ENCODE measurements at places on chromosomes 4 and X.

DNA sequence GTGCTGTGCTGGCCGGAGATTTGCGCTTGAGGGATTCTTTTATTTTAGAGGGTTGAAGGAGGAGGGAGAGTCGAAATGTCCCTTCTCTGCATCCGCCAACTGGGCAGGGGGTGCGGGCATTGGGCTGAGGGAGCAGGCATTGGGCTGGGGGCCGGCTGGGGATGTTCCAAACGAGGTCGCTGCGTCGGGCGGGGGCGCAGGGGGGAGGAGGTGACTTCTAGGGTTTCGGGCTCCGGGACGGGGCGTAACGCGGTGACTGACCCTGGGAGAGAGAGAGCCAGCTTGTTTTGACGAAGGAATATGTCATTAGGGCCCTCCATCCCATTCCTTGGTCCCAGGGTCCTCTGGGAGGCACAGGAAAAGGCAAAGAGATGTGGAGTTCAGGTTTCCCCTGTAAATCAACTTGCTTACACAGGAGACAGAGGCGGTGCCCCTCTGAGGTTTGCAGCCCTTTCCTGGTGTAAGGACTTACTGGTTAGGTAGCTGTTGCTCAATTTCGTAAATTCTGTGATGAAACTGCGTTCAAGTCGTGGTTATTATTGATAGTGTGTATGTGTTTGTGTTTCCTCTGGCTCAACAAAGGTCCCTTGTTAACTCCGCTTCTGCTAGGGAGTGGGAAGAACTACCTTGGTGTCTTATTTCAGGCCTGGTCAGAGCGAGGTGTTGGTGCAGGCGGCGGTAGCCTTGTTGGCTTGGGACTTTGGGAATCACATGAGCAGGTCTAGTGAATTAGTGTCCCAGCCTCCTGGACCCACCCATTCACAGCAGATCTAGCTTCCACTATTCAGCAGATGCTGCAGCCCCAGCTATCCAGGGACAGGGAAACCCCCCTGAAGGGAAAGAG, 716 bp downstream of the FHIP1A start:
- DNase-seq, result no peak

DNA sequence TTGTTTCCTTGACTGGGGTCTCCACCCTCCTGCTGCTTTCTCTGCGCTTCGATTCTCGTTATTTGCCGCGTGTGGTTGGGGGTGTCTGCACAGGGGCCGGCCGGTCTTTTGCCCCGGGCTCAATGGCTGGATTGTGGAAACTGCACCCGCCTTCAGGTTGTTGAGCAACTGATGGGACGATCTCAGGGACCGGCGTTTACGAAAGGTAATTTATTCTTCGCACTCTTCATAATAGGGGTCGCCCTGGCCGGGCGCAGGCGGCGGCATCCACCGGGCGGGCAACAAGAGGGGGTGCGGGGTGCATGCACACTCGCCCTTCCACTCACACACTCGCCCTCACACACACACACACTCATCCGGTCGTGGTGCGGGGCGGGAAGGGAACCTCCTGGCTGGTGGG, 1.4 kb downstream of the ADGRL3 start:
- DNase-seq, result no peak

GRCh38 chr4:117550085-117550484, 464.7 kb upstream of the TRAM1L1 start:
- no peak for DNase-seq

GRCh38 chr4:94701631-94702300, 56.0 kb upstream of the BMPR1B start:
- DNase-seq, result no peak

DNA sequence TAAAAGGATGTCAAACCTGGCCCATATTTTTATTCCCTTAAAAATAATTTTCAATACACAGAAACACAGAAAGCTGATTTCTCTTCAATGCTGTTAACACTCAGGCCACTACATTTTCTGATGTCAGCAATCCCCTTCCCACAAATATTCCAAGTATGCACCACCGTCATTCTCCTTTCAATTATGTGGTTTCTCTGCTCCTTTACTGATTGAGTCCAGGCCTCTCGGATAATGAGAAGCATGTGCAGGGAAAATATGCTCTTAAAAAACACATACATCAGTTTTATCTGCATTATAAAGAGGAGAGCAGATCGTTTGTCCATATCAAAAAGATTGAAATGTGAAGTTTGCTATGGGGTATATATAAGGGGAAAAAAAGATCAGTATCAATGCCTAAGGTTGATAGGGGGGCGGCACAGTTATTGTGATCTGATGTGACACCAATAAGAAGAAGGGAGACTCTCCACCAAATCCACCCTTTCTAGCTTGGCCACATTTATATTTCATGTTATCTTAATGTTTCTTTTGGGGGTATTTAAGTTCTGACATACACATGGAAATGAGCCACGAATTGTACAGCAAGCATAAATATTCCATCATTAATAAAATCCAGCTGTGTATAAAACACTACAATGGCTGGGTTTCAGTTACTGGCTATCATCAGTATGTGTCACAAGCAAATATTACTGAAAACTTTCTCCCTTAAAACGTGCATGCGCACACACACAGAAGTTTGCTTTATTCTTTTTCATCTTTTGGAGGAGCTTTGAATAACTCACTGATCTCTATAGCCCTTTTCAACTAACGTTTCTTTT, 6.4 kb downstream of the AMOT start:
- DNase-seq, result no peak

DNA sequence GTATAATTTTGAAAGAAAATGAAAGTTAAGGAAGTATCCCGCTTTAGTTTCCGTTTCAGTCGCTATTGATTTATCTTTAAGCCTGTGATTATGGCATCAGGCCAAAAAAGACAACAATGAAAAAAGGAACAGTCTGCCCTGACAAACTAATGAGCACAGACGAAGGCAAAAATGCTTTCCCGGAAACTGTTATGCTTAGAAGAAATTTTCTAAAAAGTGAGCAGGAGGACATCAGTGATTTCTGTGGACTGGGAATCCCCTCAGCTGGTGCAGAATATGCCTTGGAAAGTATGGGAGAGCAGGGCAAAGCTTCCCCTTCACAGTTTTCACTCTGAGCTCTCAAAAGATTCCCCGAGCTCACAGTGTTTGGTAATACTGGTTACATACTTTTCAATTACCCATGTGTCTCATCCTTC, 5.1 kb upstream of the CXCL10 start:
- no peak for DNase-seq

DNA sequence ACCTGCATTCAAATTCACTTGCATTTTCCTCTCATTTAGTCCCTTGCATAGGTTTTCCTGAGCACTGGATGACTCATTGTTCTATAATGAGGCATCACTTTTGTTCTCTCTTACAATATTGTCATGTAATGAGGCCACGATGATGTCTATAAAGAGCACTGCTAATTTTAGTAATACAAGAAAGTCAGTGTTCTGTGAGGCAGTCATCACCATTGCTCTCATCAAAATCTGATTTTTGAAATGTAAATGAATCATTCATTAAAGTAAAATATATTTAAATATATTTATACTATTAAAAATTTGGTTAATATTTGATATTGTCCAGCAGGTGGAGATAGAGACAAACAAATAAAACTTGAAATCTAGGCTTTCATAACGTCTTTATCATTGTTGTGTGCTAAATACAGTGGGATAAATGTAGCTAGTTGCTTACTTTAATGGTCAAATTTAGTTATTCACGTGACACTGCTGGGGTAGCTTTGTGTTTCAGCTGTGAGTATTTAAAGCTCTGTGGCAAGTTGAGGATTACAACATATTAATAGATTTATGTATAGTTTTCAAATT, 15.4 kb downstream of the HMGB2 start:
- DNase-seq, result no peak

GRCh38 chr4:77126809-77127208, 30.2 kb upstream of the CCNG2 start:
- no peak for DNase-seq

- no peak for DNase-seq
Observed at GRCh38 chr4:61451935-61452334, 251.8 kb downstream of the ADGRL3 start.

DNA sequence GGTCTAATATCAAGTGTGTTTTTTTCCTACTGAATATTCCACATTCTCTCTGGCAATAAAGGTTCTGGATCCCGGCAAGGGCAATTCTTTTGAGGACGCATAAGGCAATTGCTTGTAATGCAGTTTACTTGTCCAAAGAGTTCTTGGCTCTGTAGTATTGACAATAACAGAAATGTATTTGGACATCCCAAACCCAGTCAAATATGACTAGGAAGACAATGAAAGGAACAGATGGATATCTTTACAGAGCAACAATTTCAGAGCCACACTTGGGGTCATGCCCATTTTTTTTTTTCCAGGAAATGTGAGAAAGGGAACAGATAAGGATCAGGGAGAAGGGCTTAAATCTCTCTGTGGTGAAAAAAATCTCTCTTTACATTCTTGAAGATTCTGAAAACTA, 12.2 kb downstream of the GK2 start:
- no peak for DNase-seq

- no peak for DNase-seq
Observed at GRCh38 chr4:138650929-138651448, 364.6 kb upstream of the NOCT start.

GRCh38 chrX:32397562-32398216, 813.7 kb downstream of the DMD start:
- no peak for DNase-seq

GRCh38 chr4:74418063-74418670, 26.8 kb upstream of the AREG start:
- no peak for DNase-seq

- no peak for DNase-seq
Observed at GRCh38 chr4:95672811-95673210, 124.0 kb upstream of the UNC5C start.

GRCh38 chr4:89121387-89122068, 10.2 kb downstream of the TIGD2 start:
- DNase-seq, result no peak
